ENCODE measurements at places on chromosomes 3 and 15.

DNA sequence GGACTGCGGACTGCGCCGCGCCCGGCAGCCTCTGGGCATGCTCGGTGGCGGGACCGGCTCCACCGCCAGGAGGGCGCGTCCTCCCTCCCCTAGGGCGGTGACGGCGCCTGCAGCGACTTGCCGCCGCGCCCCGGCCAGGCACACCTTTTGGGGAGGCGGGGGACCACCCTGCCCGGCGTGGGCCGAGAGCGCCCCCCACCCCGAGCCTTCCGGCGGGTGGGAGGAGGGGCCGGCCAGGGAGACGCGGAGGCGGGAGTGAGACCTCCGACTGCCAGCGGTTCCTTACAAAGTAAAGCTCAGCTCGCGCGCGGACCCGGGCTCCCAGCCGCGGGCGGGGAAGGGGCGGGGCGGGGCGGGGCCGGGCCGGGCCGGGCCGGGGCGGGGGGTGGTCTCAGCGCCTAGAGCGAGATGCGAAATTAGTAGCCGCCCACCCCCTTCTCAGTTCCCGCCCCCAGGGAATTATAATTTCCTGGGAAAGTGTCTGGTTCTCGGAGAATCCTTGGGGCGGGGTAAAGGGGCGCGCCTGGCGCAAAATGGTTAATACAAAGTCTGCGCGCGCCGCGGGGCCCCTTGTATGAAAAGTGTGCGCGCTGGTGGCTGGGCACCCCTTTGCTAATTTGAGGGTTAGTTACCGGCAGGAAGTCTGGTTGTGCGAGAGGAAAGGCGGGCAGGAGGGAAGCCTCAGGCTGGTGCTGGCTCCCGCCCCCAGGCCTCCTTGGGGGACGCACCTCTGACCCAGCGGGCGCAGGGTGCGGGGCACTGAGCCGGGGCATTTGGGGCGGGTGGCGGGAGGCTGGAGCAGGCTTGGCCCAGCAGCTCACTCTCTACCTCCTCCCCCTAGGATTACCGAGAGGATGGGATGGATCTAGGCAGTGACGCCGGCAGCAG, 224.8 kb upstream of the IL12A start:
- DNase-seq = peak; percentile 54

GRCh38 chr15:65558336-65558735, 28.1 kb downstream of the HACD3 start:
- DNase-seq = no peak

DNA sequence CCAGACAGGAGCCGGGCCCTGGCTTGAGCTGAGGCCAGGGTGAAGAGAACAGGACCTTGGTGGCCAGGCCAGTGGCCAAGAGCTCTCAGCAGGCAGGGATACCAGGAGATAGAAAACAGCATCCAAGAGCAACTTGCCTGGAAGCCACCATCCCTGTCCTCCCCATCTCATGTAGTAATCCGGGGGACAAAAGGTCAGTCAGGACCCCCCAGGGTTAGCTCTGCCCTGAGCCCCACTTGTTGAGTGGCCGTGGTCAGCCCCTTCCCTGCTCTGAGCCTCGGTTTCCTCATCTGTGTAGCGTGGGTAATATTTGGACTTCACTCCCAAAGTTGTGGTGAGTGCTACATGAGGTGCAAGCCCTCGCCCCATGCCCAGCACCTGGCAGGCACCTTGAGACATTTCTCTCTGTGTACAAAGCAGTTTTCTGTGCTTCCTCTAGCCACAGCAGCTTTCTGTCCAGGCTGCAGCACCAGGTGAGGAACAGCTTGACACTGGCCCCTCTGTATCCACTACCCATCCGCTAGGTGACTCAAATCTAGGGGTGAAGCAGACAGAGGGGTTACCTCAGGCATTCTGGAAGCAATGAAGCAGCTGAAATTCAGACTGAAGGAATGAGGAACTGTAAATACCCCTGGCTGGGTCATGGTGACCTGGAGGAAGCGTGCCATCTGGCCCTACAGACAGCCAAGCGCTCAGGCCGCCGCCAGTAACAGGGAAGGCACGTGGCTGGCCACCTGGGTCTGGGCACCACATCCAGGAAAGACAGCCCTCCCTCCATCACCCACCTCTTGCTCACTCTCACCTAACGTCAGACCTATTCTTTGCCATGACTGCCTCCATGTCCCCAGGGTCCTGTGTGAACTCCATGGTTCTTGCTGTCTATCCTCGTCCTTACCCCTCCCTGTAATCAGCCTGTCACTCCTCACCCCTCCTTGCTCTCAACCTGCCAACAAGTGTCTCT, 6.7 kb downstream of the CISH start:
- no peak for DNase-seq

- DNase-seq = no peak
These were observed 188.1 kb downstream of the FOXP1 start for GRCh38 chr3:71395470-71395869.

DNA sequence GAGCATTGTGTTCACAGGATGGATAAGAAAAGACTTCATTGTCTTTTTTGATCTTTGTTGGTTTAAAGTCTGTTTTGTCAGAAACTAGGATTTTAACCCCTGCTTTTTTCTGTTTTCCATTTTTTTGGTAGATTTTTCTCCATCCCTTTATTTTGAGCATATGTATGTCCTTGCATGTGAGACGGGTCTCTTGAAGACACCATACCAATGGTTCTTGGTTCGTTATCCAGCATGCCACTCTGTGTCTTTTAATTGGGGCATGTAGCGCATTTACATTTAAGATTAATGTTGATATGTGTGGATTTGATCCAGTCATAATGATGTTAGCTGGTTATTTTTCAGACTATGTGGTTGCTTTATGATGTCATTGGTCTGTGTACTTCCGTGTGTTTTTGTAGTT, 687.0 kb downstream of the NAALADL2 start:
- DNase-seq = no peak

DNA sequence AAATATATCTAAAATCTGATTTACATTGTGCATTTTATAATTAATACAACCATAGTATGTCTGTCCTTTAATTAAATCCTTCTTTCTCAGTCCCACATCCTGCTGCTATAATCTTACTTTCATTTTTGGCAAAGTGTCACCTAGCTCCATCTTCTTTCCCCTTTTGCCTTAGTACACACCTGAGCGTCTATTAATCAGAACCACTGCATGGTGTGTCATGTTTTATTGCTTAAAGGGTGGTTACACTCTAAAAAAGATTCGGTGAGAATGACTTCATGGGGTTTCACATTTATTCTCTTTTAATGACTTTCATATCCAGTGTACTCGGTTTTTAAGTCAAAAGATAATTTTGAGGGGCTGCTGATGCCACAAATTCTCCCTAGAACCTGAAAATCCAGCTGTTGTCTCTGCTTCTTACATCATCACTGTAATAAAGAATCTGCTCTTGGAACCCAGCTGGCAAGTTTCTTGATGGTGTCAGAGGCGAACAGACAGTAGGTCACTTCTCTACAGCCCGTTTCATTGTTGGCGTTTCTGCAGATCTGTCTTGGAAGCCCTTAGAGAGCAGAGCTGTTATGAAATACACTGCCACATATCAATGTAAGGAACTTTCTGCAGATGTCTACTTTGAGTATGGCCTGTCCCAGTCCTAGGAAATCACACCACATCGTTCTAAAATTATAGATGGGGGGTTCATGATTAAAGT, 99.7 kb downstream of the TIGIT start:
- DNase-seq = no peak

DNA sequence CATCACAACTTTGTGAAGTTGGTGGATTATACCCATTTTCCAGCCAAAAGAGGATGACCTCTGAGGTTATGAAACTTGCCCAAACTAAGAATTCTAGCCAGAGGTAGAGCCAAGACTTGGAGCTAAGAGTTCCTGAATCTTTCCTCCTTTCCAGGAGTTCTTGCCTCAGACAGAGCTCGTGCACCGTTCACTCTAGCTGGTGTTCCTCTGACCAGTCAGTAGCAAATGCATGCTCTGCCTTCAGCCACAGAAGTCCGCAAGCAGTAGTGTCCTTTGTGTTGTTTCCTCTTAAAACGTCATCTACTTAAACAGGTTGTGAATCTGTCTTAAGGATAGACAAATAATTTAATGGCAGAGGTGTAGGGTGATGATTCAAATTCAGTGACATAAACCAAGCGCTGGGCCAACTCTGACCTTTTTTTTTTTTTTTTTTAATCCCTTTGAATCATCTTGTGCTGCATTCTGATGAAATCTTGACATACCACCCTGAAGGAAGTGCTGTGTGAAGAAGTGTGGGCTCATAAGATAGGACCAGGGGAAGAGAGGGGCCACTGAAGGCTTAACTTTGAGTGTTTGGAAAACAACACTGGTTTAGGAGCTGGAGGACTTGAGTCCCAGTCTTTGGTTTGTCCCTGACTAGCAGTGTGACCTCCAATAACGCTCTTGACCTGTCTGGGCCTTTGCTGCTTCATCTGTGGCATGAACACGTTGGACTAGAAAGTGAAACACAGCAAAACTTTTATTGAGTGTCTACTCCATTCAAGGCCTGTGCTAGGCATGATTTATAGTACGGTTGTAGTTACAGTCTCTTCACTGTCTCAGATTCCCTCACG, 53.4 kb downstream of the ITPR1 start:
- no peak for DNase-seq

GRCh38 chr15:84023636-84024035, 211.9 kb upstream of the GOLGA6L4 start:
- no peak for DNase-seq

DNA sequence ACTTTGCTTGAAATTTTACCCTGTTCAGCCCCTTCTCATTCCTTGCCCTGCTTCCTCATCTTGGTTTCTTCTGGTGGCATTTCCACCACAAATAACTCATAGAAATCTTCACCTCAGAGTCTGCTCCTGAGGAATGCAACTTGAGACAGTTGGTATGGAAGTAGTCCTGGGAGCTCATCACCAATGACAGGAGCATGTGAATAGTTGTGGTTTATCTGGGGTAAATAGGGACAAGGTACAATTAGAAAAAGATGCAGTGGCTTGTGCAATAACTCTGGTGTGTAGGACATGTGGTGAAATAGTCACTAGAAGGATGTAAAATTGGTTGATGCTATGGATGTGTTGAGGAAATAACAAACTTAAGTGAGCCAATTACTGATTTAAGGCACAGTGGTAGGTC, 72.7 kb upstream of the CHRNA7 start:
- no peak for DNase-seq

- no peak for DNase-seq
These were observed 45.6 kb upstream of the FSTL1 start for GRCh38 chr3:120496278-120497002.

- DNase-seq = no peak
These were observed 46.9 kb upstream of the SLC24A5 start for GRCh38 chr15:48073881-48074280.

- DNase-seq = peak; percentile 88
These were observed 30.3 kb upstream of the C15orf39 start for GRCh38 chr15:75171408-75171807.

DNA sequence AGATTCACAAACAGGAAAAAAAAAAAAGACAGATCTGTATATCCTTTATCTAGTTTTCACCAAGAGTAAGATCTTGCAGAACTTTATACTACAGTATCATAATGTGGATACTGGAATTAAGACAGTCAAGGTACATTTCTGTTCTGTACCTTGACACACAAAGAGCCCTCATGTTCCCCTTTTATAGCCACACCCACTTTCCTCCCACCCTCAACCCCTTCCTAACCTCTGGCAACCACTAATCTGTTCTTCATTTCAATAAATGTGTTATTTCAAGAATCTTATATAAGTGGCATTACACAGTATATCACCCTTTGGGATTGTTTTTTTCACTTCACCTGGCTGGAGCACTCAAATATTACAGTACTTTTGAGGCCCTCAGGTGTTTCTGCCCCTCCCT, 3.6 kb upstream of the RAB6B start:
- DNase-seq = no peak

- DNase-seq = no peak
These were observed 51.9 kb downstream of the IQGAP1 start for GRCh38 chr15:90439946-90440345.

GRCh38 chr3:4517643-4518311, 24.6 kb downstream of the ITPR1 start:
- DNase-seq = peak; percentile 10

GRCh38 chr15:48363474-48363873, 32.2 kb downstream of the DUT start:
- no peak for DNase-seq

DNA sequence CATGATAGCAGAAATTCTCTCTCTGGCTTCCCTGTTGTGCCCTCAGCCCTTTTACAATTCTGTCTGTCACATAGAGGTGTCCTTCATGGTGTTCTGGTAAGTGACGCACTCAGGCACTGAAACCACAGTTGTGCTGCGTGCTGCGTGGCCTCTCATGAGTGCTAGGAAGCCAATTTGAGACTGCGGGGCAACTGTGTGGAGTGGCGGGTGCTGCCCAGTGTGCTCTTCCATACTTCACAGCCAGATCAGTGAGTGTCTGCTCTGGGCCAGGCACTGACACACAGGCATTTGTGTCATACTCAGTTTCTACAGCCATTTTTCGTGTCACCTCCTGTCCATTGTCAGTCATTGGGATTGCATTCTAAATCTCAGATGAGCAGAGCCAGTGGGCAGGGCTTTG, 133.1 kb upstream of the PLXNA1 start:
- no peak for DNase-seq

- DNase-seq = no peak
These were observed 571.9 kb downstream of the TAFA4 start for GRCh38 chr3:68360492-68360891.

- DNase-seq = no peak
These were observed 48.9 kb downstream of the TMEM44 start for GRCh38 chr3:194584320-194584776.

GRCh38 chr3:32816439-32817256, 1.1 kb upstream of the TRIM71 start:
- DNase-seq = peak; percentile 26

- DNase-seq = no peak
These were observed 312.2 kb downstream of the RYR3 start for GRCh38 chr15:33623010-33623409.

DNA sequence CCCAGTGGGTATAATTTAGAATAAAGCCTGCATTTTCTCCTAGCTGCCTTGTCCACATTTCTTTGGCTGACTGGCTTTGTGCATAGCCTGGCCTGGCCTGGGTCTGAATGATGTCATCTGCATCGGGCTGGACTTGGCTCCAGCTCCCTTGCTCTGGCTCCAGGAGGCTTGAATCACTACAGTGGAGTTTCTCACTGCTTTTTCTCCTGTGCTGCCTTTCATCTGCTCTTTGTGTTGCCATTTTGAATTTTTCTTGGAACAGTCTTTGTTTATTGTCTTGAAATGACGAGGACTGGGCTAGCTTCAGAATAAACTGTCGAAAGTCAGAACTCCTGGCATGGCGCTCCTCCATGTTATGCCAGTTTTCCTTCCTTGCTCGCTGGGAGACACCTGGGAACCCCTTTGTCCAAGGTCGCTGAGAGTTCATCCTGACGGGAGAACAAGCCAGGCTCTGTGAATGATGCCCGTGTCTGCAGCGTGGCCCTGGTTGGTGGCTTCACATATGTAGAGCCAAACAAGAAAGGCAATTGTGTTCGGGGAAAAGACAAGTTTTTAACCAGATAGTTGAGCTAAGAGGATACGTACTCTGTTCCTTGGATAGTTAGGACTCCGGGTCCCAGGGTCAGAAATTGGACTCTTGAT, 258.9 kb downstream of the PDZRN3 start:
- no peak for DNase-seq

DNA sequence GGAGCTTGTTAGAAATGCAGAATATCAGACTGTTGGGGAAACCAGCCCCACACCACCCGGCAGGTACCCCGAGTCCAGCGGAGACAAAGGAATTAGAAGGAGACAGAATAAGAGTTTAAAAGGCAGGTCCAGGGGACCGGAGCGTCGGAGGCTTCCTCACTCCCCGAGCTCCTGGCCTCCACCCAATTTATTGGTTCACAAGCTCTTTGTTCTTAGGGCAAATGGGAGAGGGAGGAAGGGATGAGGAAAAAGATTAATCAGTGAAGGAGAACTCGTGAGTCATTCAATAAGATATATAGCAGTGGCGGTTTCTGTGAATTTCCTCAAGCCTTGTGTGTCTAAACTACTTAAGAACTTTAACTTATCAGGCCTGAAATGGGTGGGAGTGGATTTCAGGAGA, 32.1 kb upstream of the WDR72 start:
- DNase-seq = no peak

Data from bone marrow (tissue), 2 donors.